ENCODE measurements at places on chromosomes 5 and 9.

- DNase-seq, result no peak
These were observed 24.7 kb downstream of the SLC6A3 start for GRCh38 chr5:1420211-1421195.

- no peak for DNase-seq
These were observed 60.0 kb upstream of the MINAR2 start for GRCh38 chr5:129687941-129688340.

DNA sequence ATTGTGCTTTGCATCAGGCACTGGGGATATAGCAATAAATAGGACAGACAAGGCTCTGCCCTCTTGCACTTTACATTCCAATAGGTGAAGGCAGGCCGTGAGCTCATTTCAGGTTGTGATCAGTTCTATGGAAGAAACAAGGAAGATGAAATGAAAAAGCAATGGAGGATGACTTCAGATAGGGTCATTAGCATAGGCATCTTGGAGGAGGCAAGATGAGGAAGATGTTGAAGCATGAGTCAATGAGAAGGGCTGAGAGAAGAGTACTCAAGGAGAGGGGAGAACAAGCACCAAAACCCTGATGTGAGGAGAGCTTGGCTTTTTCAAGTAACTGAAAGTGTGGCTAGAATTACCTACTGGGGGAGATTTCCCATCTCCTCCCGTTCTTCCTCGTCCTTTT, 5.0 kb upstream of the SPARC start:
- DNase-seq, result no peak

GRCh38 chr9:110828264-110828663, 159.7 kb downstream of the MUSK start:
- no peak for DNase-seq

DNA sequence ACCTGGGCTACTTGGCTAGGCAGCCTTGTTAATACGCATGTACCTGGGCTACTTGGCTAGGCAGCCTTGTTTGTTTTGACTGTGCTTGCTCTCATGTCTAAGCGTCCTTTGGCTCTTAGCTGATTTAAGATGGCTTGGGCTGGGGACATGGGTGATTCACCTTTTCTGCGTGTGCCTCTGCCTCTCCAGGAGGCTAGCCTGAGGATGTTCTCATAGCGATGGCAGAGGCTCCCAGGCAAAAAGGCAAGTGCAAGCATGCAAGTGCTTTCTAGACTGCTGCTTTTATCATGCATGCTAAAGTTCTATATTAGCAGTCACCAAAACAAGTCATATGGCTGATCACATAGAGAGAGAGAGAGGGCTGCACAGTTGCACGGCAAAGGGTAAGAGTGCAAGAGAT, 300.5 kb downstream of the IRX1 start:
- DNase-seq, result no peak

GRCh38 chr5:77751328-77752023, 24.7 kb downstream of the TBCA start:
- no peak for DNase-seq

DNA sequence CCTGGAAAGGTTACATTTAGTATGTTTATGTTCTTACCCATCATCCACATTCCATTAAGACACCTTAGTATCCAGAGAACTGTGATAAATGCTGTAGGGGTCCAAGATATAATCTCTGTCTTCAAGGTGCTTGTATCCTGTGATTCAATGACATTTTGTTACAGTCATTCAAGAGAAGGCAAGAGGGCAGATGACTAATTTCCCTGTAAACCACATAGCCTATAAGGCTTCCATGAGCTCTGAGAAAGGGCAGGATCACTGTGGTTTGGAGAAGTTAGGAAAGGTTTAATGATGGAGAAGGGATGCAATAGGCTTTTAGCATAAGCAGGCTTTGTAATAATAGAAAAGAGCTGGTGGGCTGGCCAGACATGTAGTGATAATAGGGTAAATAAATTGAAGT, 40.0 kb downstream of the PAPPA start:
- DNase-seq, result no peak

DNA sequence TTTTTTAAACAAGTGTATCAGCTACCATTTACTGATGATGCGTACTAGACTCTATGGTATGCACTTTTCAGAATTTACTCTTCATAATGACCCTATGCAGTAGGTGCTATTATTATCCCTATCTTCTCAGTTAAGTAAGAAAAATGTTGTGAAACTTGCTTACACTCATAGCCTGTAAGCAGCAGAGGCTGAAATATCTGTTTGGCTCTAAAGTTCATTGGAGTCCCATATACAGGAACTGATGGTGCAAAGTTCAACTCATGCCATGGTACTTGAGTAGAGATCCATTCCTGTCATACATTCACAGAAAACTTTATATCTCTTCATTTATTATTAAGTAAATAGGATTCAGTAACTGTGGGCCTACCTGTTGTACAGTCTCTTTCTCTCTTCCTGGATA, 41.4 kb upstream of the CCDC112 start:
- no peak for DNase-seq

- DNase-seq, result no peak
These were observed 36.2 kb downstream of the VAV2 start for GRCh38 chr9:133955821-133956411.

DNA sequence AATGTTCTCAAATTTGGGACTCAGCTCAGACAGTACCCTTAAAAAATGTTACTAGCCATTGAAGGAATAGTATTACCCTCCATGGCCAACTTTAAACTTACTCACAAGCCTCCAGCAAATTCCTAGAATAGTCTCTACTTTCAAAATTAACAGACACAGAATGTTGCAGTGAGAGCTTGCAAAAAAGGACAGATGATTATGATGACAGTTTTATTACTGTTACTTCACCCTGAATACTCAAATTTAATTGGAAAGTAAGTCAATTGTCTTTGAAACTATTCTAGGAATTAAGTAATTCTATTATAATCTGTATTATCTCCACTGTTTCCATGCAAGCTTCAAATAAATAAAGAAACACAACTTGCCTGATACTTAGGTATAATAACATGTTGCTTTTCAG, 288.3 kb downstream of the SLF1 start:
- no peak for DNase-seq

- DNase-seq, result no peak
These were observed 53.7 kb downstream of the LMX1B start for GRCh38 chr9:126667190-126668055.

DNA sequence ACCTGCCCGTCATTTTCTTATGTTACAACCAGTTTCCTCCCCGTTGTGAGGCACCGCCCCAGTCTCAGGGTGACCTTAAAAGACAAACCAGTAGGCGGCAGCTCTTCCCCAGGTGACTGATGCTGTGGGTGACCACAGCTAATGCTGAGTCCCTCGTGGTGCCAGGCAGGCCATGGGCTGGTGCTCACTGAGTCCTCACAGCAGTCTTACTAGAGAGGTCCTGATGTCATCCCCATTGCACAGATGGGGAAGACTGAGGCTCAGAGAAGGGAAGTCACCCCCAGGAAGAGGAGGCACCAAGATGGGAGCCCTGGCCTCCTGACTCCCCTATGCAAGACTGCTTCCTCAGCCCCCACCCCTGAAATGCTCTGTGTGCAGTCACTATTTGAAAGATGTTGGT, 978 bp downstream of the CFAP157 start:
- DNase-seq, result no peak

DNA sequence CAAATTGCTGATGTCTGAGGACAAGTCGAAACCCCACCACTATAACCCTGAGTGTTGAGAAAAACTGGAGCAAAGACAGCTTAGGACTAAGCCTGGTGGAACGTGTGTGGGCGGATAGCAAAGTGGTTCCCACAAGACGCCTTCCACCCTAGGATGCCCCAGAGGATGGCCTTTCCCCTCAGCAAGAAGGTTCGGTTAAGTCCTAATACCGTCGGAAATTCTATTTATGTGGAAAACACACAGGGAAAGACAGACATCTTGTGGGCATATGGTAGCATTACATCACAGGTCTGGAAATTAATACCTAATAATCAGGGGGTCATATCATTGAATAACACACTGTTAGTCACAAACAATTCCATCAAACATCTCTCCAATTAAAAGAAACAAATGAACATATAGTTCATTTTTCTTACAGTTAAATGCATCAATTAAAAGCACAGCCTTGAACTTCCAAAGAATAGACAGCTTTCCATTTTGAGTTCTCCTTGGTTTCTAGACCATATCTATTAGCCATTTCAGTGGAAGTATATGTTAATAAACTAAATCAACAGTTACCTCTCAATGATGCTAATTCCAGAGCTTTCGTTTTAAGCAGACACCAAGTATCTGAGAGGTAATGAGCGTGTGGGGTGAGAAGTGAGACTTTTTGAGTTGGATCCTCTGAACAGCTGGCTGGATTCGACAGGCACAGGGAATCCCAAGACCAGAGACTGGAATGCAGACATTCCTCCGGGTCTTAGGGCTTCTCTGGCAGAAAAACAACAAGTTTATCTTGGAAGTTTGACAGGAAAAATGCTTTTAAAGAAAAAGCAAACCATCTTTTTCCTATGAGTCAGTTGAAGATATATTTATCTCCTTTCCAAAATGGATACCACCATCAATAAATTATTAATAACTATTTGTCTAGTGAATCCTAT, 2.9 kb upstream of the ICE1 start:
- no peak for DNase-seq

- no peak for DNase-seq
These were observed 511.1 kb downstream of the HTR1A start for GRCh38 chr5:63451188-63451587.

GRCh38 chr5:154698763-154699162, 56.4 kb upstream of the LARP1 start:
- DNase-seq, result no peak

GRCh38 chr9:38032266-38033110, 36.5 kb downstream of the SHB start:
- no peak for DNase-seq

GRCh38 chr9:32340361-32340760, 44.1 kb upstream of the ACO1 start:
- DNase-seq, result no peak

DNA sequence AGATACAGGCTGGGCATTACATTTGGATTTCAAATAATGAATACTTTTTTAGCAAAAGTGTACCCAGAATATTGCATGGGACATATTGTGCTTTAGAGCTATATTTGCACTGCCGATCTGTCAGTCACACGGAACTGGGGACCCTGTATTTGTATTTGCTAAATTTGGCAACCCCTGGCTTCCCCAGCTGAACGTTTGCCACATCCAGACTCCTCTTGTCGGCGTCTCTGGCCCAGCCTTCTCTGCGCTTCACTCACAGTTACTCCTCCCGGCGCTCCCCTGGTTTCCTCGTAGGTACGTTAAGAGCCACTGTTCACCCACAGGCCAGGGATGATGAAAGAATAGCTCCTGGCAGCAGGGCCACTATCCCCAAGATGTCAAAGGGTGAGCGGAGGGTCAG, 58.7 kb downstream of the NSUN2 start:
- DNase-seq, result no peak

GRCh38 chr9:121474231-121474947, 25.3 kb downstream of the GGTA1 start:
- no peak for DNase-seq

DNA sequence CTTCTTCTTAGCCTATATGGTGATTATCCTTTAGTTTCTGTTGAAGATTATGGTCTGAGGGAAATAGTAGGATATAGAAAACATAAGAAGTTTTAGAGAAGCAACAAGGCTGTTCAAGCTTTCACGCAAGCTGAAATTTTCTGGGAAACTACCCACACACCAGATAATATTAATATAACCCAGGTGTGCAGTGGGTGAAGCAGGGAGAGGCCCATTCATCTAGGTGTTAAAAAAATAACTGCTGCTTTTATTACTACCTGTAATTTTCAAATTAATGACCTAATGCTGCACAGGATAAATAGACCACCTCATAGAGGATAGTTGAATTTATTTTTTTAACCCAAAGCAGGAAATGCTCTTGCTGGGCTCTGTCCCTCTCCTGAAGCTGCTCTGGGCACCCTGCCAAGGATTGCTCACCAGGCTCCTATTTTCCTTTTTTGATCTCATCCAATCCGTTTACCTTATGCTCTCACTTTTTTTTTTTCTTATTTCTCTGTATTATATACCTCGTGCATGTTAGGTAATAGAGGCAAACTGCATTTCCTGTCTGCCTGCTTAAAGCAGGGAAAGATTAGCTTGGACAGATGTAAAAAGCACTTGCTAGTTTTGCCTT, 124.3 kb upstream of the SLC12A2 start:
- DNase-seq, result no peak
